ENCODE measurements at places on chromosomes 2 and 18. TPM values are rescaled to one million over a fixed set of nuclear protein-coding genes. Genes with fewer than 3 reads are reported as not detected.

- H3K4me1 ChIP-seq: no peaks in the 10 kb centered on the region
- no peaks in the 10 kb centered on the region for H3K36me3 ChIP-seq
- H3K27ac ChIP-seq: no peak overlapping the region
- H3K27me3 ChIP-seq: no peaks in the 10 kb centered on the region
Measured at GRCh38 chr18:78165525-78165924, 814.1 kb upstream of the SALL3 start.

DNA sequence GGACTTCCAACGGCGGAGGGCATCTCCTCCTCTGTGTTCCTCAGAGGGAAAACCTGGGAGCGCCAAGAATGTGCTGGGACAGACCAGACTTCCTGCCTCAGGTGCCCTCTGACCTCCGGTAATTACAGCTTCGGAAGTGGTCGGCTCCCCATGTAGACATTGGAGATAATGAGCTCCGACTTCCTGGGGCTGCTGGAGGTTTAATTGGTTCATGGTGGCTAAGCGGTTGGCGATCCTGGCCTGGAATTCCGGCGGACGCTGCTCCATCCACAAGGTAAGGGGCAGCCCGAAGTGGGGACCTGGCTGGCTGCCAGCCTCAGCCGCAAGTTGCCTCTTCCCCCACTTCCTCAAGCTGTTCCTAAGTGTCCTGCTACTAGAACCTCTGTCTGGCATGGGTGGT lies 83.2 kb upstream of the EPC2 start:
- DNase-seq: no peak
- no peak overlapping the region for H3K27ac ChIP-seq
- H3K27me3 ChIP-seq: no peaks in the 10 kb centered on the region
- no peaks in the 10 kb centered on the region for H3K36me3 ChIP-seq
- H3K4me1 ChIP-seq: no peaks in the 10 kb centered on the region

- H3K27ac ChIP-seq: no peak overlapping the region
- DNase-seq: peak; percentile 85
- H3K4me3 ChIP-seq: no peak overlapping the region
- no peaks in the 10 kb centered on the region for H3K4me1 ChIP-seq
- no peaks in the 10 kb centered on the region for H3K27me3 ChIP-seq
Measured at GRCh38 chr2:47323009-47323821, 79.7 kb upstream of the MSH2 start.

GRCh38 chr2:27991146-27991545 lies 100.6 kb downstream of the BABAM2 start:
- H3K36me3 ChIP-seq: peaks cover 2% of the 10 kb centered on the region
- no peak overlapping the region for H3K4me3 ChIP-seq
- DNase-seq: no peak
- H3K4me1 ChIP-seq: peaks cover 7% of the 10 kb centered on the region
- no peak overlapping the region for H3K27ac ChIP-seq

GRCh38 chr2:157789933-157790511 lies 86.1 kb downstream of the ACVR1 start:
- peaks cover 40% of the 10 kb centered on the region for H3K4me1 ChIP-seq
- H3K27ac ChIP-seq: peak overlapping the region; percentile 43
- H3K36me3 ChIP-seq: no peaks in the 10 kb centered on the region
- no peak overlapping the region for H3K4me3 ChIP-seq

SPATA3 gene
- total RNA-seq: not detected

CD8B2 gene
- total RNA-seq: 0.09 TPM

- H3K4me1 ChIP-seq: peaks cover 4% of the 10 kb centered on the region
- DNase-seq: no peak
- H3K27ac ChIP-seq: no peak overlapping the region
- no peaks in the 10 kb centered on the region for H3K27me3 ChIP-seq
Measured at GRCh38 chr2:38778687-38779082, 675 bp downstream of the GEMIN6 start.

ANKRD23 gene
- total RNA-seq: 4.0 TPM

CRYGC gene
- total RNA-seq: not detected

RUFY4 gene
- total RNA-seq: 0.69 TPM

SERPINB4 gene
- total RNA-seq: not detected

DNA sequence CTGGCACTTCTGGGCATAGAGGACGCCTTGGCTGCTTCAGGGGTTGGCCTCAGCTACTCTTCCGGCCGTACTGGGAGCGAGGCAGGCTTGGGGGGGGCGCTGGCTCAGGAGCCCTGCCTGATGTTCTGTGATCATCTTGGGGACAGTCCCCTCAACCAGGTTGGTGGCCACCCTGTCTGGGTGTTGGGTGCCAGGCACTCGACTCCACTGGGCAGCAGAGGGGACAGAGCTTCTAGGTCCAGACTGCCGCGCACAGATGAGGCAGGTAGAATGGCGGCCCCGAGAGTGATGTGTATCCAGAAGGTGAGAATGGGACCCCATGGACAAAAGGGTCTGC lies 84.9 kb downstream of the ASB1 start:
- no peaks in the 10 kb centered on the region for H3K36me3 ChIP-seq
- no peak for DNase-seq
- H3K4me3 ChIP-seq: no peak overlapping the region
- no peaks in the 10 kb centered on the region for H3K27me3 ChIP-seq
- H3K27ac ChIP-seq: no peak overlapping the region
- no peaks in the 10 kb centered on the region for H3K4me1 ChIP-seq

DNA sequence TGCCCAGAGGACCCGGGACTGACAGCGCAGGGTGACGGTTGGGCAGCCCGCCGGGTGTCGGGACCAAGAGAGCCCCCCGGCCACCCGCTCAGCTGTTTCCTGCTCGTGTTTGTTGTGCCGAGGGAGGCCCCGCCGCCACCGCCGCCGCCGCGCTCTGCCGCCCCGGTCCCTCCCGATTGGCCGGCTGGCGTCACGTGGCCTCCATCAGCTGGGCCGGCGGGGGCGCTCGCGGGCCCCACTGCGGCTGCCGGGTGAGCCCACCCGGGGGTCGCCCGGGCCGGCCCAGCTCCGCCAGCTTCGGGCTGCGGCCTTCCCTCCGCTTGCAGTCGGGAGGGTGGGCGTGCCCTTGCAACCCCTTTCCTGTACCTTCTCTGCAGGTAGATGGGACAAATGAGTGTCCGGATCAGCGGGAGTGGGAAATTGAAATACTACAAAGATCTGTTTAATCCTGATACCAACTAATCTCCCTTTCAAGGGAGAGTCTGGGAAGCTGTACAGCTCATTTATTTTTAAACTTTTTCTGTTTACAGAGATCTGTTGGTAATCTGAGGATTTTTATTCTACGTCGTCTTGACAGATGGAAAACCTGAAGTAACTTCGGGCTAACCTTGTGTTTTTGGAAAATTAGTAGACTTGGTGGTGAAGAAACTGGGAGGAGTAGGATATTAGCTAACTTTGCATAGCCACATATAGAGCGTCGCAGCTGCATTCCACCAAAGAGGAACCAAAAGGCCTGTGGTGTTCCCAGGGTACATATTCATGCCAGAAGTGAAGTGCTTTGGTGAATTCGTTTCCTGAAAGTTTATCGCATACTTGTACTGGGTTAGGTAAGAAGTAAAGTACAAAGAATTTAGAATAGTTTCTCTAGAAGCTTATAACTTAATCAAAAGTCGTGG lies 1.2 kb downstream of the YPEL5 start:
- peak; percentile 92 for DNase-seq
- no peaks in the 10 kb centered on the region for H3K36me3 ChIP-seq
- no peaks in the 10 kb centered on the region for H3K27me3 ChIP-seq
- peaks cover 3% of the 10 kb centered on the region for H3K4me1 ChIP-seq
- H3K27ac ChIP-seq: peak overlapping the region; percentile 90

Data from kidney (tissue), 22 donors.